ENCODE measurements at places on chromosomes 16 and 17.

- no peak for DNase-seq
- no peaks in the 10 kb centered on the region for H3K27me3 ChIP-seq
- no peak overlapping the region for H3K4me3 ChIP-seq
- no peaks in the 10 kb centered on the region for H3K36me3 ChIP-seq
- no peak overlapping the region for H3K27ac ChIP-seq
- no peaks in the 10 kb centered on the region for H3K4me1 ChIP-seq
Measured at GRCh38 chr16:67188323-67188722, 1.6 kb downstream of the EXOC3L1 start.

- no peak for DNase-seq
- no peak overlapping the region for H3K27ac ChIP-seq
- peaks cover 2% of the 10 kb centered on the region for H3K27me3 ChIP-seq
- no peaks in the 10 kb centered on the region for H3K4me1 ChIP-seq
- H3K36me3 ChIP-seq, result no peaks in the 10 kb centered on the region
Measured at GRCh38 chr17:75777296-75777922, 7.2 kb upstream of the UNK start.

DNA sequence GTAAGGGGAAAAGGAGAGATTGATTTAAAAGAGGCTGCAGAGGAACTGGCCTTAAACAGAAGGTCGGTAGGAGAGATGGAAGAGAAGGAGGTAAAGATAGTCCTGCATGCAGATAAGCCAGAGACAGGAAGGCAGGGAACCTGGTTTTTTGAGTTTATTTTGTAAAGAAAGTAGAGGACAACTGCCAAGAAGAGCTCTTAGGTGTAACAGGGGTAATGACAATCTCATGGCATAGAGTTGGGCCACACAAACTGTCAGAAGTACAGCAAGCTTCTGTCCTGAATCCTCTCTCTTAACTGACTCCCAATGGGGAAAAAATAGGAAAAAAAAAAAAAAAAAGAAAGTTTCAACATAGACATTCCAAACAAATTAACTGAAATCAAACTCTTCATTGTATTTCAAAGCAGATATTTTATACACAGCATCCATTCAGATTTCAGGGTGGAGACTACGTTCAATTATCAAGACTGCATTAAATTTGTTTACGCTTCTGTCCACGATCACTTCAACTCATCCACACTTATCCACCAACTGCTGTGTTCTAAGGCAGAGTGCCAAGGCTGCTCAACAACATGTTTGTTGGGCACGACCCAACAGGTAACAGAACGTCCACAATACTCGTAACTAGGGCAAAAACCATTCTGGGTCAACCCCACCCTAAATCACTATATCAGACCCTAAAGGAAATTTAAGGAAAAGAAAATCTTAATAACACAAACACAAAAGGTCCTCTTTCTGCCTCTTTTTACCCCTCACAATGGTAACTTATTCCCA, 34.9 kb downstream of the USP31 start:
- no peaks in the 10 kb centered on the region for H3K27me3 ChIP-seq
- no peak overlapping the region for H3K27ac ChIP-seq
- H3K36me3 ChIP-seq, result no peaks in the 10 kb centered on the region
- H3K4me3 ChIP-seq, result no peak overlapping the region
- peaks cover 2% of the 10 kb centered on the region for H3K4me1 ChIP-seq

- no peak overlapping the region for H3K4me3 ChIP-seq
- no peak overlapping the region for H3K27ac ChIP-seq
- DNase-seq, result no peak
- no peaks in the 10 kb centered on the region for H3K27me3 ChIP-seq
Measured at GRCh38 chr17:5595831-5596230, 11.5 kb upstream of the NLRP1 start.

- no peaks in the 10 kb centered on the region for H3K4me1 ChIP-seq
- no peaks in the 10 kb centered on the region for H3K27me3 ChIP-seq
- H3K27ac ChIP-seq, result no peak overlapping the region
- no peaks in the 10 kb centered on the region for H3K36me3 ChIP-seq
- H3K4me3 ChIP-seq, result no peak overlapping the region
- peak; percentile 71 for DNase-seq
Measured at GRCh38 chr16:15053904-15054303, 2.0 kb downstream of the NTAN1 start.

GRCh38 chr17:80248894-80249710, 11.6 kb upstream of the RNF213 start:
- peaks cover 2% of the 10 kb centered on the region for H3K36me3 ChIP-seq
- peak; percentile 74 for DNase-seq
- no peak overlapping the region for H3K27ac ChIP-seq
- no peak overlapping the region for H3K4me3 ChIP-seq

- no peaks in the 10 kb centered on the region for H3K36me3 ChIP-seq
- DNase-seq, result no peak
- H3K4me1 ChIP-seq, result no peaks in the 10 kb centered on the region
- H3K27me3 ChIP-seq, result no peaks in the 10 kb centered on the region
- H3K27ac ChIP-seq, result no peak overlapping the region
- no peak overlapping the region for H3K4me3 ChIP-seq
Measured at GRCh38 chr16:48106446-48106845, 49.3 kb downstream of the ABCC12 start.

DNA sequence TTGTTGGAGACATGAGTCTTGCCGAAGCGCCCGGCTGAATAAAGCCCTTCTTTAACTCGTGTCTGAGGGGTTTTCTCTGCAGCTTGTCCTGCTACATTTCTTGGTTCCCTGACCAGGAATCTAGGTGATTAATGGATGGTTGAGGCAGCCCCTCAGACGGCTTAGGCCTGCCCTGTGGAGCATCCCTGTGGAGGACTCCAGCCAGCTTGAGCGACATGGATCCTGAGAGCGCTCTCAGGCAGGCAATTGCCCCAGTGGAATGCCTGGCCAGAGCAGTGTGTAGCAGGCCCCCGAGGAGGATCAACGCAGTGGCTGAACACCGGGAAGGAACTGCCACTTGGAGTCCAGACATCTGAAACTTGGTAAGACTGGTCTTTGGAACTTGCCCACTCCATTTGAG, 17.3 kb upstream of the ENDOV start:
- H3K27me3 ChIP-seq, result no peaks in the 10 kb centered on the region
- H3K36me3 ChIP-seq, result peaks cover 2% of the 10 kb centered on the region
- H3K27ac ChIP-seq, result no peak overlapping the region
- no peak for DNase-seq

GRCh38 chr17:7579001-7579833, at the start of gene CD68:
Gene CD68, plus strand, starts transcription at chr17:7579638. Its CDS starts 40 bp downstream, at chr17:7579678.
- H3K27me3 ChIP-seq, result no peaks in the 10 kb centered on the region
- H3K4me3 ChIP-seq, result no peak within 1 kb of the TSS
- H3K36me3 ChIP-seq, result peaks cover 18% of the 10 kb centered on the region
- peak; percentile 91 for DNase-seq

DNA sequence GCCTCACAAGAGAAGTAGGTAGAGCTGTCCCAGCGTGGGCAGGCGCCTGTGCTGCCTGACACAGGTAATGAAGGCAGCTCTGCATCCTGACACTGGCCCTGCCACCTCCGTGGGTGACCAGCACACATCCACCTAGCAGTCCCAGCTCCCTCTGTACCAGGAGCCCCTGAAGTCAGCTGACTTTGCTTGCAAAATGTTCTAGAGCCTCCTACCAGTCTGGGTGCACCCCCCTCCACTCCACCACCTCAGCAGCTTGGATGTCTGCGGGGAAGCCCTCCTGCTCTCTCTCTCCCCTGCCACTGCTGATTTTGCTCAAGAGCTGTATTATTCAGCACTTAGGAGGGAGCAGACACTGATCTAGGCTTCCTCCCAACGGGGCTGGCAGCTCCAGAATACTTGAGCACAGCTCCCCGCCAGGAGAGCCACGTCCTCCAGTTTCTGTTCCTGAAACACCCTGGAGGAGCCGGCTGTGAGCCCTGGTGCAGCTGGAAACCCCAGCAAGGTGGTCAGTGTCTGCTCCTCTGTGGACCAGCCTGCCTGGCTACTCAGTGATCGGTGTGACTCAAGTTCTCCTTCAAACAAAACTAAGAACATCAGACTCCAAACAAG, 1.0 kb downstream of the RNF166 start:
- peaks cover 4% of the 10 kb centered on the region for H3K4me1 ChIP-seq
- DNase-seq, result peak; percentile 81
- H3K4me3 ChIP-seq, result peak overlapping the region; percentile 87
- no peaks in the 10 kb centered on the region for H3K36me3 ChIP-seq
- H3K27me3 ChIP-seq, result no peaks in the 10 kb centered on the region

- no peak for DNase-seq
- H3K36me3 ChIP-seq, result no peaks in the 10 kb centered on the region
- no peak overlapping the region for H3K27ac ChIP-seq
- no peak overlapping the region for H3K4me3 ChIP-seq
- H3K27me3 ChIP-seq, result no peaks in the 10 kb centered on the region
Measured at GRCh38 chr17:64273006-64273405, 9.9 kb upstream of the TEX2 start.

DNA sequence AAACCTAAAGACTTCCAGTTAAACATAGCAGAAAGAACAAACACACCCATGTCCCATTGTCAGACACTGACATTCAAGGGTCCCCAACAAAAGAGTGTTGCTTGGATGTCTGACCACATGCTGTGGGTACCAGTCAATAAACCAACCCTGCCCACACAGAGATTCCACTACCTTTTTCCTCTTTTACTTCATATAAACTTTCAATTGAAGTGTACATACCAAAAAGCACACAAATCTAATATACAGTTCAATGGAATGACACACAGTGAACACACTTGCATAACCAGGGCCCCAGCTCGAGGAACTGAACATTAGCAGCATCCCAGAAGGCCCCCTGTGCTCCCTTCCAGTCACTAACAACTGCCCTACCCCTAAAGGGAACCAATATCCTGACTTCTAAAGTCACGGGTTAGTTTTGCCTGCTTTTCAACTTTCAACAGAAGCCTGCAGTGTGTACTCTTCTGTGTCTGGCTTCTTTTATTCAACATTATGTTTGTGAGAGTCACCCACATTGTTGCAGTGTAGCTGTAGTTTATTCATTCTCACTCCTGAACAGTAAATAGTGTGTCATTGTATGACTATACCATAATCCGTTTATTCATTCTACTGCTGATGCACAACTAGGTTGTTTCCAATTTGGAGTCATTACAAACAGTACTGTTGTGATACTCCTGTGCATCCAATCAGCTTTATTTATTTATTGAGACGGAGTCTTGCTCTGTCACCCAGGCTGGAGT, 18.0 kb downstream of the CFDP1 start:
- H3K4me3 ChIP-seq, result no peak overlapping the region
- DNase-seq, result no peak

- no peaks in the 10 kb centered on the region for H3K27me3 ChIP-seq
- DNase-seq, result no peak
- H3K36me3 ChIP-seq, result no peaks in the 10 kb centered on the region
- H3K27ac ChIP-seq, result no peak overlapping the region
- no peak overlapping the region for H3K4me3 ChIP-seq
Measured at GRCh38 chr17:28076144-28076543, 33.7 kb downstream of the NLK start.

DNA sequence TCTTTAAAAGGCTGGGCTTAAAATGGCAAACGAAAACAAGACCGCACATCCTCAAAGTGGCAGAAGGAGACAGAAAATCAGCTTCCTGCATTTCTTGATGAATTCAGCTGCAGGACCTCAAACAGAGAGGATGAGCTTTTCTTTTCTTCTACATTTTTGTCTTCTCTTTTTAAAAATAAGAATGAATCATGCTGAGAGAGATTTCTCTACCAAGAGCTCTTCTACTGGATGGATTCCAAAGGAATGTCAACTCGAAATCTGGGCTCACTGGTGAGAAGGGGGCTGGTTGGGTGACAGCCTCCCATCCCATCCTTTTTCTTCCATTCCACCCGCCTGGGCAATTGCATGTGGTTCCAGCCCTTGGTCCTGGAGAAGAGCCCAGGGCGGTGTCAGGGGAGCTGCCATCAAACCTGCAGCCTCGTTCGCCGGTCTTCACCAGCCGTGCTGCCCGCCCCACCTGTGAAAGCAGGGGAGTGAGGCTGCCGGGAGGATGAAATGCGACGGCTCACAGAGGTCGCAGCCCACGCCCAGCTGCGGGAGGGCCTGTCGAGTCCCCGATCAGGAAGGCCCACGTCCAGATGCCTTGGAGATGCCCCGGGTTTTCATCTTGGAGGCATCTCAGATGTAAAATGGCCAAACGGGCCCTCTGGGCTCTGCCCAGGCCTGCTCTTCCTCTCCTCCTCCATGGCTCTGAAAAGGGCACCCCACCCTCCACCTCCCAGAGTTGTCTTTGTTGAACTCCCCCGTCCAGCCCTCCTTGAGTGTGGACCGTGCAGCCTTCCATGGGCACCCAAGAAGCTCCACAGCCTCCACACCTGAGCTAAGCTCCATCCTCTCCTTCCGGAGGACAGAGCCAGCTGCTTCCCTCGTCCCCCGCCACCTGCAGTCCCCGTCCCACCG, 121.9 kb downstream of the FOXL1 start:
- H3K27me3 ChIP-seq, result no peaks in the 10 kb centered on the region
- H3K4me1 ChIP-seq, result no peaks in the 10 kb centered on the region
- H3K27ac ChIP-seq, result no peak overlapping the region
- H3K36me3 ChIP-seq, result no peaks in the 10 kb centered on the region
- no peak for DNase-seq

GRCh38 chr17:57727630-57728175, 17.4 kb downstream of the CCDC182 start:
- no peaks in the 10 kb centered on the region for H3K27me3 ChIP-seq
- no peak overlapping the region for H3K27ac ChIP-seq
- no peak for DNase-seq

- H3K27me3 ChIP-seq, result no peaks in the 10 kb centered on the region
- H3K27ac ChIP-seq, result no peak overlapping the region
- no peaks in the 10 kb centered on the region for H3K4me1 ChIP-seq
- DNase-seq, result peak; percentile 79
Measured at GRCh38 chr17:10226930-10227695, 28.7 kb upstream of the GAS7 start.

DNA sequence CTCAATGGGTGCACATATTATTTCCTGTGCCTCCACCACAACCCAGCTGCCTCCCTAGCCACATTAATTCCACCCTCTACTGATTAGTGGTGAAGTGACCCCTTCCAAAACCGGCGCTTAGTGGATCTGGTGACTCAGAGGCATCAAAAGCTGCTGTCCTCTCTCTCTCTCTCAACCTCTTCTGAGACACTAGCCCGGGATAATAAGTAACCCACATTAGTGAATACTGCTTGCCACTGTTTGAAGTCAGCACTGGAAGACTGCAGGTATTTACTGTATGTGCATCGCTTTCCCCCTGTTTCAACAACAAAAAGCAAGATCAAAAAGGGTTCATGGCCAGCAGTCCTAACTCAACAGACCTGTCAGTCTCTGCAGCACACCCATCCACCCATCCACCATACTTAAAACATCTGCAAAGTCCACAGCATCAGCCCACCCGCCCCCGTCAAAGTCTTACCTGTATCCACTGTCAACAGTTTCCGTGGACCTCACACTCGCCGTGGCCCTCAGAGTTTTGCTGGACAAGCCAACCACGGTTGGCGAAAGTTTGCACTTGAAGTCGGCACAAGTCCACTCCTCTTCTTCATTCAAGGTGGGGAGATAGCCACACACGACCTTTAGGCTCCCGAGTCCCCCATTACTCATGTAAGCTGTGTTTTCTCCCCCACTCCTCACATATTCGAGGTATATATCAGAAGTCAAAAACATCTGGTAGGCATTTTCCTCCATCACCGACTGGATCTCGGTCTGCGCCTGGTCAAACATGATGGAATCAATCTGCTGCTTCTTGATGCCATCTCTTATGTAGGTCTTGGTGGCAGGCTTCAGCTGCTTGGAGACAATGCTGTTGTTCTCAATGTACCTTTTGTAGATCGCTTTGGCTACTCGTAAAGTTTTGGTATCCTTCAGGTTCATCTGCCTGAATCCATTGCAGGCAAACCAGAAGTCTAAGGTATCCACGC, 3.8 kb downstream of the AXIN2 start:
- H3K4me1 ChIP-seq, result no peaks in the 10 kb centered on the region
- no peaks in the 10 kb centered on the region for H3K36me3 ChIP-seq
- H3K27ac ChIP-seq, result no peak overlapping the region
- H3K4me3 ChIP-seq, result no peak overlapping the region
- H3K27me3 ChIP-seq, result no peaks in the 10 kb centered on the region
- DNase-seq, result no peak
